Occipital lobe (tissue), 3 donors: ENCODE measurements at places on chromosomes 5 and 9. TPM values are rescaled to one million over a fixed set of nuclear protein-coding genes. Genes with fewer than 3 reads are reported as not detected.

GRCh38 chr9:121598167-121598964 lies 53.1 kb upstream of the DAB2IP start:
- DNase-seq = no peak

SUSD3 gene
- total RNA-seq = 1.6 TPM

ACOT12 gene
- 2.8 TPM for total RNA-seq

CCDC171 gene
- 56.5 TPM for total RNA-seq

DNA sequence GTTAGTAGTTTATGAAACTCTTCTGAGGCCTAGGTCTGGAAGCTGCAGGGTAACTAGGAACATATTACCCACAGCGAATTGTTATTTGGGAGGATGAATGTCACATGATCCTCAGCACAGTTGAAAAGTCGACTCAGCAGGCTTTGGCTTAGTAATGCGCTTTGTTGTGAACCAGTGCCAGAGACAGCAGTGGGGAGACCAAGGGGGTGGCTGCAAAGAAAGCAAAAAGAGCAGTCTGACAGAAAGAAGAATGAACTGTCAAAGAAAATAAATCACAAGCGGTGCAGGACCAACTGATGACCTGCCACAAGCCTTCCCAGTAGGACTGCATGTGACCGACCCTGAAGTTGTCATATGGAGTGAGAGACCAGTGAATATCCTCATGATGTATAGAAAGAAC lies 170.0 kb downstream of the CCDC171 start:
- DNase-seq = no peak

FRMD3 gene
- total RNA-seq = 68.8 TPM

- no peak for DNase-seq
These were observed 100.8 kb upstream of the TLE4 start for GRCh38 chr9:79470954-79471353.

GRCh38 chr5:173944511-173944910 lies 44.5 kb upstream of the C5orf47 start:
- no peak for DNase-seq

- no peak for DNase-seq
These were observed 245.4 kb downstream of the PCSK5 start for GRCh38 chr9:76135902-76136301.

DNA sequence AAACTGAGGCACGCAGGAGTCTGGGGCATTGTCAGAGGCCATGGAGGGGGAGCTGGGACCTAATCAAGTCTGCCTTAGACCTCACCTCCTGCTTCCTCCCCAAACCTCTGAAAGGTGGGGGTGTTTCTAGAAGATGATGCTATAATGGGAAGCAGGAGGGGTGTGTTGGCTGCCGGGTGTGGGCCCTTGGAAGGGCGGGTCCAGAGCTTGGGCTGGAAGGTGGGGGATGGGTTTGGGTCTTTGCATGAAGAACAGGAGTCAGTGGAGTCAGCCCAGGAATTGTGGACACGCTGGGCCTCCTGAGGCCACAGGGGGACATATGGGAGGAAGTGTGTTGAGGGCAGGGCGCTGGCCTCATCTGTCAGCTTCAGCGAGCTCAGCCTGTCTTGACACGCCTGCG lies 101.0 kb upstream of the FCN2 start:
- no peak for DNase-seq

KCNV2 gene
- total RNA-seq = not detected

COL23A1 gene
- 0.16 TPM for total RNA-seq

- no peak for DNase-seq
These were observed 25.6 kb upstream of the OTULINL start for GRCh38 chr5:14556015-14556414.

LMX1B gene
- total RNA-seq = not detected

DNA sequence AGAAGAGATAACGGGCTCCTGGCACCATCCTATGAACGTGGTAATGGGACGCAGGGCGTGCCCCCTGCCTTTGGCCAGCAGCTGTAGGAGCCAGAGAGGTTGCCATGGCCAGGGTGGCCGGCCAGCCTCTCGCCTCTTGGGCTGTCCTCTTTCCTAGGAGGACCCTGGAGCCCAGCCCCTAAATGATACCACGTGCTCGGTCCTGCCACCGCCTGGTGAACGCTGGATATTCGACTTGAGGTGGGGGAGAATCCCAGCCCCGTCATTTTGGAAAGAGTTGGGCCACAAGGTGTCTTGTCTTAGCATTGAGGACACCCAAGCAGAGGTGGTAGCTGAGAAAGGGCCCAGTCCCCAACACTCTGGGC lies 391 bp upstream of the NRG2 start:
- DNase-seq = peak; percentile 56

GRCh38 chr5:162091336-162091735 lies 23.8 kb downstream of the GABRG2 start:
- no peak for DNase-seq

GRCh38 chr5:124574521-124575436 lies 171.7 kb downstream of the ZNF608 start:
- peak; percentile 20 for DNase-seq

- no peak for DNase-seq
These were observed 375.0 kb downstream of the TMEM232 start for GRCh38 chr5:110351430-110351829.

DNA sequence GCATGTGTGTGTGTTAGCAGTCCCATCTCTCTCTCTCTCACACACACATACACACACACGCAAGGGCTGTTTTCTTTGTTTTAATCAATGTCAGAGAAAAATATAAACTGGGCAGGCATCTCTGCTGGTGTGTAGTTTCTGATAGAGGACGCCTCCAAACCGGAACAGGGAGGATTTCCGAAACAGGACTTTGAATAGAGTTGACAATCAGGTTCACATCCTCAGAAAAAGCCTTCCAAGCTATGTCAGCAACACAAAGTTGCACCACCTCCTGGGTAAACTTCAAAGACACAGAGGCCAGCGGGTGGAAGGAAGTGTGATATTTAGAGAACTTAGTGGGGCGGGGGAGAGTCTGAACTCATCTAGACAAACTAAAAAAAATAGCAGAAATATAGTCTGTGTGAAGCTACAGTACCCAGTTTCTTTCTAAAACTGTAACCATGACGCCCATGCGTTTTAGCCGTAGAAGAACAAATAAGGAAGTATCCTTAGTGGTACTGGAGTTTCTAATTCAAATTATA lies 1.2 kb downstream of the ST8SIA4 start:
- DNase-seq = peak; percentile 1

- no peak for DNase-seq
These were observed 107.5 kb downstream of the NDFIP1 start for GRCh38 chr5:142215915-142216681.

SLC27A6 gene
- total RNA-seq = 0.62 TPM

- no peak for DNase-seq
These were observed 22.6 kb upstream of the LNPEP start for GRCh38 chr5:96913233-96913632.

DNA sequence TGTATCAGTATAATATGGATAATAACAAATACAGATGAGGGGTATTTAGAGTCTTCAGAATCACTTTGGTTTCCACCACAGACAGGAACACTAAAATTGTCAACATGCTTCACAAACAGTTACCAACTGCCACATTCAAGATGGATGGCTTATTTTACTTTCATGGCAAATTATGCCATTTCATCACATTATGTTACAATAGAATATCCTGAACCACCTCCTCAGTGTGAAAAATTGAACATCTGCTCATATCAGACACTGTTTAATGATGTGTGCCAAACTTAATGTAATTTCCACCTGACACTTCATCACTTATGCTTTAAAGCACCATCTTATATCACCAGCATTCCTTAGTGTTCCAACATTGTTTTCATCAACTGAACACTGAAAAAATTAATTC lies 357.4 kb downstream of the KCNN2 start:
- DNase-seq = no peak

GRCh38 chr5:96629774-96630173 lies 32.4 kb upstream of the CAST start:
- DNase-seq = no peak

- DNase-seq = no peak
These were observed 148.5 kb downstream of the C9orf152 start for GRCh38 chr9:110059461-110059860.

CTXN3 gene
- total RNA-seq = 1.1 TPM
